Activated CD4-positive, alpha-beta T cell treated with anti-CD3 and anti-CD28 coated beads, Interleukin-2, amount 50 U/mL, for 1 hour (primary cell): ENCODE measurements at places on chromosomes 16 and 17.

GRCh38 chr17:797236-797840, 15.2 kb downstream of the MRM3 start:
- DNase-seq = no peak

DNA sequence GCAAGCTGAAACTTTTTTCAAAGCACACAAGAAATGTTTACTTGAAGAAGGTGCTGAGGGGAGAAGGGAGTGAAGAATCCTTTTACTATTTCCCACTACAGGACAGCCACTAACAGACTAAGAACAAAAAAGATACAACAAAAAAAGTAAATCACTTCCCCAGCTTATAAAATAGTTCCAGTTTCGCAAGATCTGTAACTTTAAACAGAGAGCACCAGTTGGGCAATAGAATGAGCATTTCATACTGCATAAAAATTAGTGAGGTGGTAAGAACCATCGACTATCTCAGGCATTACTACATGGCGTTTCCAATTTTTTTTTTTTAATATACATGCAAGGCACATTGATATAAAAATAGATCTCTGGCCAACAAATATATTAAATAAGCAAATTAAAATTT, 11.1 kb downstream of the CRYBA1 start:
- DNase-seq = no peak

DNA sequence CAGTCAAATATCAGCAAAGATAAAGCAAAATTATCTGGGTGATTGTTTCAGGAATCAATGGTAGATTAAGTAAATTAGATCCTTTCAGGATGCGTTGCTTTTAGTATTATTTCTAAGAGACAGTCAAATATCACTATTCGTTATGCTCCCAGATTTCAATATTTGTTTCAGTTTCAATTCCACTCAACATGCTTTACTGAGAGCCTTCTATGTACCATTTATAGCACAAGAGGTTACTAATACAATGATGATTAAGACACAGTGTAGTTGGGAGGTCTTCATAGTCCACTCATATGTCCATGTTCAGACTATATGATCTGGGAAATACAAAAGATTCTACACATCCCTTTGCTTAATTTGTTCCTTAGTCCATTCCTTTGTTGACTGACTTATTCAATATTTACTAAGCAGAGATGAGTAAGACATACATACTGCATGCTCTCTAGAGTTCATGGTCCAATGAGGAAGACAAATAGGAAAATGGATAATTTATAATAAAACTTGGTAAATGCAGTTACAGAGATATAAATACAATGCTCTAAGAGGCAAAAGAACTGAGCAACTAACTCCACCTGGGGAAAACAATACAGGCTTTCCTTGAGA, 88.2 kb upstream of the NOG start:
- DNase-seq = no peak

DNA sequence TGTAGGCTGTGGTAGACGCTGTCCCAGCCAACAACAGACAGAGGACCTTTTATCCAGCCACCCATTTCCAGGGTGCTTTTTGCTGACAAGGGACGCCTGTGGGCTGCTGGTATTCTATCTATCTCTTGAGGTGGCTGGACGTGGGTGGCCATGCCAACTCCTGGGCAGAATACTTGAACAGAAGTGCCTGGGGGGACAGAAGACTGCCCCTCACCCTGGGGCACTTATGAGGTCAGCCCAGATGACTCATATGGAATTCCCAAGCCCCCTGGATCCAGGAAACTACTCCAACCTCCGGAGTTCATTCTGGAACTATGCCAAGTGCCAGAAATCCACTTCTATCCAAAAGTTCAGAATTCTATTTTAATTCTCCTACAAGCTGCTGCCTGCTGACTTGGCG, 61.3 kb downstream of the CDRT4 start:
- DNase-seq = no peak

DNA sequence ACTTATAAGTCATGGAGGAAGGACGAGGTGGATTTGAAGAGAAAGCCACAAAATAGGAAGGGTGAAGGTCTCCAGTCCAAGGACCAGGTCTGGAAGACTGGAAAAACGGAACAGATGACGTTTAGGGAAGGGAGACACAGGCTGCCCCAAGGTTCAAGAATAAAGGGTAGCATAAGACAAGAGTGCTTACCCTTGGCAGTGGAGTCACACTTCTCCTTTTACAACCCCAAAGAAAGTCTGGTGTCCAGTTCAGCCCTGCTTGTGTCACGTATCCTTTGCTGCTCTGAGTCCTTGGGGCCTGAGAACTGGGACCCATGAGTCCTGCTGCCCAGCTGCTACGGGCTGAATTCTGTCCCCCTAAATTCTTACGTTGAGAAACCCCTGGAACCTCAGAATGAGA, 13.0 kb upstream of the GGA2 start:
- no peak for DNase-seq

- DNase-seq = no peak
These were observed 67.3 kb upstream of the PLCG2 start for GRCh38 chr16:81711657-81712319.

- no peak for DNase-seq
These were observed 90.5 kb downstream of the C16orf78 start for GRCh38 chr16:49464093-49464492.

GRCh38 chr16:88809676-88810165, 2.0 kb downstream of the APRT start:
- no peak for DNase-seq

GRCh38 chr17:70201872-70202419, 32.6 kb downstream of the KCNJ2 start:
- DNase-seq = no peak

- DNase-seq = no peak
These were observed 11.8 kb downstream of the C17orf75 start for GRCh38 chr17:32330147-32330546.
